ENCODE measurements at places on chromosomes 16 and 17. TPM values are rescaled to one million over a fixed set of nuclear protein-coding genes. Genes with fewer than 3 reads are reported as not detected.

The P2RX5 gene
- polyA plus RNA-seq, result 1.8 TPM

DNA sequence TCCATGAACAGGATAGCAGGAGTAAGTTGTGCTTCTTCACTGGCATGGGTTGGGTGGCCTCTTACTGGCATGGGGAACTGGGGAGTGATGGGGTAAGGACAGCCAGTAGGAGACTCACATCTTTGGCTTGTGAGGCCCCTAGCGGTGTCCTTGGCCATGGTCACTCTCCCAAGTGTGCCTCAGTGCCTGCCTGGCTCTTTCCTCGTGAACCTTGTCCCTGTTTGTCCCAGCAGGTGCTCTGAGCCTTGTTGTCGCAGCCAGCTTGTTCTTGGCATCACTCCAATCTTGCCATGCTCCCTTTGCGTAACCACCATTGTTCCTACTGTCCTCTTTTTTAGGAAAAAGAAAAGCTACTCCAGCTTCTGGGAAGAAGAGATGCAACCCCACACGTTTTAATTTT is 53.6 kb upstream of the SDK2 start:
- no peak for DNase-seq

- no peak for DNase-seq
These were observed 157.1 kb upstream of the C16orf82 start for GRCh38 chr16:26909623-26910022.

GRCh38 chr16:50740736-50741135 is 1.1 kb upstream of the CYLD start:
- DNase-seq, result no peak

DNA sequence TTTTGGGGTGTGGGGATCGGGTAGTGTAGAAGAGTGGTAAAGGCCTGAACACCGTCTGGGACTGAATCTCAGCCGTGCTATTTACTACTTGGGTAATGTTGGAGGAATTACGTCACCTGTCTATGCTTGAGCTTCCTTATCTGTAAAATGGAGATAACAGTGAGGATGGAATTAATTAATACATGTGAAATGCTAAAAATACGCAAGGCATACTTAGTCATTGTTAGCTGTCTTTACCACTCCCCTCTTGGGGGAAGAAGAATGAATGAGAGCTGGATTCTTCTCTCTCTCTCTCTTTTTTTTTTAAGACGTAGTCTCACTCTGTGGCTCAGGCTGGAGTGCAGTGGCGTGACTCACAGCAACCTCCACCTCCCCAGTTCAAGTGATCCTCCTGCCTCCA is 41.1 kb upstream of the TANGO6 start:
- no peak for DNase-seq

- no peak for DNase-seq
These were observed 458 bp downstream of the GFOD2 start for GRCh38 chr16:67718668-67719047.

Measured in left renal cortex interstitium (tissue), 4 donors.